ENCODE measurements at places on chromosomes 7 and 10.

GRCh38 chr10:13765641-13766341, 179.0 kb downstream of the PRPF18 start:
- no peak for DNase-seq

GRCh38 chr7:41459183-41459582, 243.7 kb downstream of the INHBA start:
- no peak for DNase-seq

DNA sequence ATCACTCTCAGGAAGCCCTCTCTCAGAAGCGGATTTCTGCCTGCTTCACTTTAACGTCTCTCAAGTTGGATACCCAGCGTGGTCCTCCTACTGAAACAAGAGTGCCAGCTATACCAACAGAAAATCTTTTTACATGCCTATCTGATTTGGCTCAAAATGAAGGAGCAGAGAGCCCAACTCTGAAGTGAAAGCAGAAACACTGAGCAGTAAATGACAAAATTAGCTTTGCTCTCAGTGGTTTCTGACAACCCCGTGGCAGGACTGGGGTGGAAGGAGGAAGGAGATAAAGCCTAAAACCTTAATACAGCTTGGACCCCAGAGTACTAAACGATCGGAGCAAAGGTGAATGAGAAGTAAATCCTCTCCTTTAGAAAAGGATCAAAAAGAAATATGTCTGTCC, 25.1 kb upstream of the GPR37 start:
- DNase-seq = no peak

GRCh38 chr10:28444031-28444430, 88.9 kb upstream of the WAC start:
- no peak for DNase-seq

GRCh38 chr7:16479591-16479990, 14.1 kb upstream of the SOSTDC1 start:
- DNase-seq = no peak

- DNase-seq = no peak
These were observed 569.4 kb upstream of the STEAP1 start for GRCh38 chr7:89584896-89585295.

DNA sequence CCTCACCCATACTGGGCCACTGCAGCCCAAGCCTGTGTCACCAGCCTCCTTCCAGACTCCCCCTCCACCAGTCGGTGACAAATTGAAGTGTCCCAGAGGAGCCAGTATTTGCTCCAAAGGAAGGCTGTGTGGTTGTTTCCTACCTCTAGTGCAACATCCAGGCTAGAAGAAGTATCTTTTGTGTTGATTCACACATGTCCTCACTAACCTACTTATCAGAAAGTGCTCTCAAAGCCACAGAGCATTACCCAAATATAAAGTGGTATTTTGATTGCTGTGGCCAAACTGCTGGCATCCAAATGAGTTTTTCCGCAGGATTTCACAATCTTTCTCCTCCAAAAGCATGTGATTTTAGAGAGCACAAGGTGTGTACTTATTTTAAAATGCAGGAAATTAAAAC, 134.8 kb downstream of the CUL2 start:
- no peak for DNase-seq

GRCh38 chr7:43530553-43531410, 52.1 kb upstream of the STK17A start:
- no peak for DNase-seq

DNA sequence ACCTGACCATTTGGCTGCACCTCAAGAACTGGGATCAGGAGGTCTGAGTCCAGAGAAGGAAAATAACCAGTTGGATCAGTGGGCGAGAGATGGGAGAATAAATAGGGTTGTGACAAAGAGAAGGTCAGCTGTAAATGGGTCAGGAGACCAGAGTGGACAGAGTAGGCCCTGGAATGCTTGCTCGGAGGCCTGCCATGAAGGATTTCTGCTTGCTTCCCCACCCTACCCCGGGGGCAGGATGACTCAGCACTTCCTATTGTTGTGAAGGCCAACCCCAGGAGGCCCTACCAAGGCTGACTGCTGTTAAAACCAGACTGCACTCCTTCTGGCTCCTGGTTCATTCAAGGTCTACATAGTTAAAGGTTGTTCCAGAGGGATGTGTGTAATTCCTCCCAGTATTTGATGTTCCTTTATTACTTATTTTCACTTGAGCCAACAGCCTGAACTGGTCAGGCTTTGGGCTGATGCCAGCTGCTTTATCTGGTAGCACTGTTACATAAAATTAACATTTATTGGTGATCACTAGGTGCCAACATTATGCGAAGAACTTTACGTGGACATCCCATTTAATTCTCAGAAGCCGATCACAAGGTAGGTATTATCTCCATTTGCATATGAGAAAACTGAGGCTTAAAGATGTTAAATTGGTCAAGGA, 27.3 kb upstream of the IFRD1 start:
- no peak for DNase-seq

- no peak for DNase-seq
These were observed 351.0 kb downstream of the ANKRD7 start for GRCh38 chr7:118575393-118575948.

Data from stimulated activated CD8-positive, alpha-beta memory T cell treated with anti-CD3 and anti-CD28 coated beads, Interleukin-7, amount 100 ng/mL, for 24 hours (primary cell).